ENCODE measurements at places on chromosomes 1 and 21. TPM values are rescaled to one million over a fixed set of nuclear protein-coding genes. Genes with fewer than 3 reads are reported as not detected.

- H3K36me3 ChIP-seq, result no peaks in the 10 kb centered on the region
- no peak for DNase-seq
- H3K27me3 ChIP-seq, result no peaks in the 10 kb centered on the region
- no peak overlapping the region for H3K4me3 ChIP-seq
Measured at GRCh38 chr21:33966324-33966949, 50.8 kb upstream of the ATP5PO start.

DNA sequence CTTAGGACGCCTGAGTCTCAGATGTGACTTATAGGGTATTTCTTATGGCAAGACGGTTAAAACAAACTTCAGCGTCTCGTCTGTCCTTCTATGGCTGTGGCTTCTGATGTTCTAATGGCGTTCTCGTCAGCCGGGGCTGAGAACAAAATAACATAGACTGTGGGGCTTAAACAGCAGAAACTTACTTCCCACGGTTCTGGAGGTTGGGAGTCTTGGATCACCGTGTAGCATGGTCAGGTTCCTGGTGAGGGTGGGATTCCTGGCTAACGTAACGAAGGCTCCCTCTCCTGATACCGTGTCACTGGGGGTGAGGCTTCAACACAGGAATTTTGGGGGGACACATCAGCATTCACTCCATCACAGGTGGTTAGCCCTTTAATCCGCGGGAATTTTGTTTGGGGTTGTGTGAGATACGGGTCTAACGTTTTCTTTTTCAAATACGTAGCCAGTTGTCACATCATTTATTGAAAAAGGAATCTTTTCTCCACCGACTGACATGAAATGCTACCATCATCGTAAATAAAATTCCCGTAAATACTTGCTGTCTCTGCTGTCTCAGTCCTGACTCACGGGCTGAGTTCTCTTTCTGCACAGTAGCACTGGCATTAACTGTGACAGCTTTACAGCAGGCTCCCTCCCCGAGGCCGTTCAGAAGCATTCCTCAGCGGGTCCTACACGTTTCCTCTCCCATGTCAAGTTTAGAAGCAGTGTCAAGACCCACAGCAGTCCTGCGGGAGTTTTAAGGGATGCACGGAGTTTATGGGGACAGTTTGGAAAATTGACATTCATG, 8.1 kb upstream of the POFUT2 start:
- DNase-seq, result peak; percentile 58
- peaks cover 5% of the 10 kb centered on the region for H3K36me3 ChIP-seq
- H3K4me3 ChIP-seq, result no peak overlapping the region
- peaks cover 58% of the 10 kb centered on the region for H3K4me1 ChIP-seq

DNA sequence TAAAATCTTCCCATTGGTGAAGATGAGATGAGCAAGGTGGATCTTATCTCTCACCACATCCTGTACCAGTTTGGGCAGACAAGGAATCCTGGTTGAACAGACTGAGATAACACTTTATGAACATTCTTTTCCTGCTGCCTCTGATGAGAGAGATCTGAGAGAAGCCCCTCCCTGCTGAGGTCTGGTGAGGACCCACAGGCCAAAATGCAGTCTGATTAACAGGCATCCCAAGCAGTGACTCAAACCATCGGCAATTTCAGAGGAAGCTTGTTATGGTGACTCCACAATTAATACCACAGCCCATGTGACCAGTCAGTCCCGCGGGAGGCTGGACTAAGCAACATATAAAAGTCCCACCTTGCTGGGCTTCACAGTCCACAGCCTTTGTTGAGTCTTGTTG, at the start of gene PRR9:
TSS of gene PRR9 (plus strand) at position 373 of the 400 bp plus-strand sequence. CDS start 561 bp downstream, outside the sequence.
- H3K27me3 ChIP-seq, result no peaks in the 10 kb centered on the region
- H3K4me3 ChIP-seq, result no peak within 1 kb of the TSS
- no peak within 1 kb of the TSS for H3K27ac ChIP-seq

DNA sequence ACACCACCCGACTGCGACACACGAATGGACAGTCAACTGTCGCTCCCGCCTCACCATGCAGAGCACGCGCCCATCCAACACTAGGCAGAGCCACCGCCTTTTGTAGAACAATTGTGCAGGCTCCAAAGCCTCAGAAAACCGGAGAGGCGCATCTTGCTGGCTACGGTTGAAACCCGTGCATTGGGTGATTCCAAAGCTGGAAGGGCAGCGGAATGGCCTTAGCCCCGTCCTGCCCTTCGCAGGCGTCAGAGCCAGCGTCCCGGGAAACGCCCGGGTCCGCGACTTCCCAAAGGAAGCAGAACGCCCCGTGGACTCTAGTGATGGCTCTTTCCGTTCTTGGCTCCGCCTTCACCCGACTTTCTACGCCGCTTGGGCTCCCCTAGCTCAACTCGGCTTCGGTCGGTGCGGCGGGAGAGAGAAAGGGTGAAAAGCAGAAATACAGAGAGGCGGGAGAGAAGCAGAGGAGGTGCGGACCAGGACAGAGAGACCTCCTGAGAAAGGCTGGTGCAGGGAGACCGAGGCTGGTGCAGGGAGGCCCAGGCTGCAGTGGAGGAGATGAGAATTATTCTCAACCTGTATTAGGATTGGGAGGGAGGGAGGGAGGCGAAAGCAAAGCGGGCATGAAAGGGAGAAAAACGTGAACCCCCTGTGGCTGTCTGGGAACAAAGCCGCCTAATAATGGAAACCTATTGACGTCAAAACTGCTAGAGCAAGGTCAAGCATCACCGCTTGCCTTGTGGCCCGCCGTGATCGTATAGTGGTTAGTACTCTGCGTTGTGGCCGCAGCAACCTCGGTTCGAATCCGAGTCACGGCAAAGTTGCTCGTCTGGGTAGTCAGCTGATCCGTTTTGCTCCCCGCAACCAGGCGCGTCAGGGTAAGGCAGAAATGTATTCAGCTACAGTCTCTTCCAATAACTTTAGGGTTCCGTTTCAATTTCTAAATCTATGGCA, 99.5 kb downstream of the PRKAB2 start:
- DNase-seq, result no peak
- H3K27me3 ChIP-seq, result peaks cover 53% of the 10 kb centered on the region
- no peaks in the 10 kb centered on the region for H3K36me3 ChIP-seq
- H3K4me1 ChIP-seq, result peaks cover 2% of the 10 kb centered on the region

GRCh38 chr1:177124577-177125278, 39.8 kb downstream of the ASTN1 start:
- H3K36me3 ChIP-seq, result no peaks in the 10 kb centered on the region
- no peak overlapping the region for H3K4me3 ChIP-seq
- H3K4me1 ChIP-seq, result no peaks in the 10 kb centered on the region
- H3K27me3 ChIP-seq, result no peaks in the 10 kb centered on the region
- no peak for DNase-seq

PTGS2 gene
- 2.5 TPM for polyA plus RNA-seq

EDARADD gene
- polyA plus RNA-seq, result 0.85 TPM

All from muscle of leg (tissue), 16 donors.